ENCODE measurements at places on chromosomes 6 and 20.

GRCh38 chr6:71333697-71334096, 45.1 kb downstream of the OGFRL1 start:
- no peak for DNase-seq

DNA sequence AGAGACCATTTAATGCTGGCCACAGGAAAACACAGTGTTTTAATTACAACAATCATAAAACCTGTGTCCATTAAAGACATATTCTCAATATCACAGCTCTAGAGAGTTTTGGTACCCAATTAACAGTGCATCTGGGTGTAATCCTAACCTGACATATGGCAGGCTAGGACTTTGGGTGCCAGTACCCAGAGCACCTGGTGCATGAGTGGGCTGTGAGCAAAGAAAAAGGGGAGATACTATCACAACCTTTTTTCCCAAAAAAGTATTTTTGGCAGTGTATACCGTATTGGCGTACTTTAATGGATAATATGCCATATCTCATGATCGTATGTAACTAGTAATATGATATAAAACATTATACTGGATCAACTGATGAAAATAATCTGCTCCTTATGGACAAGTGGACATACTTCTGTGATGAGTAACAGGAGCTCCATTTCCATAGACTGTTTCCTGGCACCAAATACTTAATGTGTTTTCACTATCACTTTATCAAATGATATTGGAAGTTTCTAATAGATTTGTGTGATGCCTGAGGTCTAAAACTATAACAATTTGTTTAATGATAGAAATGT, 91.7 kb downstream of the COL19A1 start:
- no peak for DNase-seq

DNA sequence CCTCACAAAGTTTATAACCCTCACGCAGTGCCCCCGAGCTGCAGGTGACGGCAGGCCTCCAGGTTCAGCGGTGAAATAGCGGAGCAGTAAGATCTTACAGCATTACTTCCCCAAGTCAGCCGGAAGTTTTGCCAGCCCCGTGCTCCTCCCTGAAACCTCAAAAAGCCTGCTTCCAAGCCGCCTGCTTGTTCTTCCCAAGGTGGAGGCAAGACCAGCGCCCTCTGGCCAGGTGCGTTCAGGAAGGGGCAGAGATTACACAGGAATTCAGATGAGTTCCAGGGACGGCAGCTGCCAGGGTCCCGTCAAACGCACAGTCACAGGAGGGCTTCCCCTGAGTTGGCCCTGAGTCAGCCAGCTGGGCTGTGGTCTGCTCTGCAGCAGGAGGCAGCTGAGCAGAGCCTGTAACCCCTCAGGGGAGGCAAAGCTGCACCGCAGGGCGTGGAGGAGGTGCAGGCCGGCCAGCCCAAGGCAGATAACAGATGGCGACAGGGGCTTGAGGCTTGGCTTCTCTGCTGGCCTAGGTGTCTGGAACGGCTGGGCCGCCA, 124.1 kb upstream of the RPS6KA2 start:
- DNase-seq: no peak

- no peak for DNase-seq
Measured at GRCh38 chr6:109052018-109052651, 42.5 kb downstream of the SESN1 start.

DNA sequence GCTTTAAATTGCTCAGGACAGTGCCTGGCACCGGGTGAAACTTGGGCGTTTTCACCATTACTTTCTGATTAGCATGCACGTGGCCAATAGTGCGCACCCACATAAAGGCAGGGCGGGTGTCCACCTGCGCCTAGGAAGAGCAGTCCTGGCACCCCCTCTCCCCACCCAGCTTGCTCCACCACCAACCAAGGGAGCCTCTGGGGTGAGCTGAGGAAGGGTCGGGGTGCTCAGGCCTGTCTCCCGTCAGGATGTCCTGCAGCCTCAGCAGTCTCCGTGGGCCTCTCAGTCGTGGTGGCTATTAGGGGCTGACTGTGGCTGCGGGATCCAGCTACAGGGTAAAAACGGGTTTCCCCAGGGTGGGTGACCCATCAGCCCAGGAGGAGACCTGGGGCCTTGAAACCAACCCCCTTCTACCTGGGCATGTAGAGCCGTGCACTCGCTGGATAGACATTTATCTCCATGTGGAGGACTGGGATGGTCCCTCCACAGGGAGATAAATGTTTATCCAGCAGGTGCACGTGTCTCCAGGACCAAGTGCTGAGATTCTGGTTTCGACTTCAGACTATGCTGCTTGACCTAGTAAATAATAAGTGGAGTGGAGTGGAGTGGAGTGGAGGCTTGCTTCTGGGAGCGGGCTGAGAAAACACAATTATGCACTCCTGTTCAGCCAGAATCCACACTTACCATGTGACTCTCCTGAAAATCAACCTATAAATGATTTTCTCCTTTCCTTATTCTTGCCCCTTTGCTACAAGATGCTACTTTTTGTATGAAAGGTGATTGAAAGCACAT, 91.1 kb downstream of the ZDHHC14 start:
- DNase-seq: no peak

GRCh38 chr6:84926189-84927155, 162.1 kb upstream of the TBX18 start:
- no peak for DNase-seq

DNA sequence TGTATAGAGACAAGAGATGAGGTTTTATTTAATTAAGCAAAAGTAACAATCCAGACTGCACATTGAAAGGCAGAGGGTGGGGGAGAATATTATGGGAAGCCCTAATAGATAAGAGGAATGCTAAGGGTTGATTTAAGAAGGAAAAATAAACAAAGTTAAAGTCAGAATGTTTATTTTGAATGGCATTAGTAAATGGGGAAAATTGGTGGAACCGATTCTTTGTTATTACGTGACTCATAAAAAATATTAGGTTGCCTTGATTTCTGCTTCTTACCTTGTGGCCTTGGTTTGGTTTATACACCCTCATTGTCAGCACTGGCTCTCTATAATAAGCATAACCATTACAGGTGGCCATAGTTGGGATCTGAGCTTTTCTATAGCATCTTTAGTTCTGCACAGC, 674.8 kb upstream of the CITED2 start:
- no peak for DNase-seq

DNA sequence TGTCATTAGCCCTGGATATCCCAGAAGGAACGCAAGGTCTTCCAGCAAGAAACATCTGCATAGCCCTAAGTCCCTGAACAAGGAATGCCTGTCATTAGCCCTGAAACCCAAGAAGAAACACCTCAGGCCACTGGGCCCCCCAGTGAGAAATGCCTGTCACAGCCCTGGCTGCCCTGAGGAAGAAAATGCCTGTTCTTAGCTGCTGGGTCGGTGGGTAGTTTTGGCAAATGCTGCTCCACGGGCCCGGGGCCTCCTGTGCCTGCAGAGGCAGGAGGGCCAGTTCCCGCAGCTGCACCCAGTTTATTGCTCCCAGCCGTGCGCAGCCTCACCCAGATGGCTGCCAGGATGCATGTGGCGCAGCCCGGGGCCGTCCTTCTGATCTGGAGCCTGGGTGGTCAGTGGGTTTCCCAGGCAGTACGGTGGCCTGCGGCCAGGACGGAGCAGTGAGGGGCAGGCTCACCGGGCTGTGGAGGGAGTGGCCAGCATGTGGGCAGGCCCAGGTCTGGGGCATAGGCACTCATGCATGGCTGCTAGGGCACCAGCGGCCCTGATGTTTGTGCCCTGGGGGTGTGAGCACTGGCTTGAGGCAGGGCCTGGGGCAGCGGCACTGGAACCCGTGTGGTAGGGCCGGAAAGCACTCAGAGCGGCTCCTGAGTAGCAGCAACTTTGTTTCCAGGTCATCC, 219.0 kb downstream of the ERMARD start:
- no peak for DNase-seq

DNA sequence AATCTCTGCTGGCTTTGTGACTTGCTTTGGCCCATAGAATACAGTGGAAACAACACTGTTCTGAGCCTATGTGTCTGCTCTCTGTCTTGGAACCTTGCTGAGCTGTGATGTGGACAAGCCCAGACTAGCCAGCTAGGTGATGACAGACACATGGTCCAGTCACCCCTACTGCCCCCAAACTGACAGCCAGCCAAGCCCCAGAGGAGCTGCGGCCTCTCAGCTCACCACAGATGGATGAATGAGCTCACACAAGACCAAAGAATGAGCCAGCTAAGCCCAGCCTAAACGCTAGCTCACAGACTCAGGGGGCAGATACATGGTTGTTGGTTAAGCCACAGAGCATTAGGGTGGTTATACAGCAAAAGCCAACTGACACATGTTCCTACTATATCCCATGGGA, 4.1 kb downstream of the AARS2 start:
- DNase-seq: no peak

DNA sequence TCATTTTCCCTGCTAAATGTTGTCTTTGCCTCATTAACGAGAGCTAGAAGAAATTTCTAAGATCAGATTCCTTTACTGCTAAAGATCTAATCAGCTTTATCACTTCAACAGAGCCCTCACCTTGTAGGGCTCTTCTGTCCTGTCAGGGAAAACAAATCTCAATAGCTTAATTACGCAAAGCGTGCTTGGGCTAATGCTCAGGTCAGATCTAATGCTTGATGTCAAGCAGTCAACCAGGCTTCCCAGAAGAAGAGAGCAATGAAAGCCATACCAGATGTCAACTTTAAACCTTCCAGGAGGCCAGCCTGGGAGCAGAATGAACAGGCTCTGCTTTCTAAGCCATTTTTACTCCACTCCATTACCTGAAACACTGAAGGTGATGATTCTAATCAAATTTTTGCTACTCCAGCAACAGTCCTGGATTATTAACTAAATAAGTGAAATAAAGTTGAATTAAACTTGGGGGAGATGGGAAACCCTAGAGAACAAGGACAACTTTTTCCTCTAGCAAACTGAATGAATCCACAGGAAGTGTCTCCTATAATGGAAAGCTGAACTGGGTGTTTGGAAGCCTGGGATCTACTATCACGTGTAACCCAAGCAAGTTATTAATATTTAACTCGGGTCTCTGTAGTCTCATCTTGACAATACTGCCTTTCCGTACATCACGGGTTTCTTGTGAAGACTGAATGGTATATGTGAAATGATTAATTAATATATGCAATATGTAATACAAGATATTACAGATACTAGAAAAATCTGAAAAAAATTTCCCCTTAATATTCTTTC, 273.7 kb downstream of the PTPRK start:
- DNase-seq: no peak

Measured in brain pericyte (primary cell).